A549 treated with ZK216348 at 1 μM for 4 hours (cell line): ENCODE measurements at places on chromosomes 3 and 15. TPM values are rescaled to one million over a fixed set of nuclear protein-coding genes. Genes with fewer than 3 reads are reported as not detected.

Gene ALS2CL
- total RNA-seq, result 7.2 to 9.5 TPM (median 9.0 TPM) in 5 replicates

Gene ASB14
- total RNA-seq, result not detected in 5 replicates

Gene CIB2
- total RNA-seq, result 21.1 to 31.7 TPM (median 27.4 TPM) in 5 replicates

Gene CD200R1
- total RNA-seq, result 0.06 to 0.07 TPM in 2 of 5 replicates, not detected in the others

Gene ALCAM
- 53.8 to 90.1 TPM (median 87.7 TPM) in 5 replicates for total RNA-seq

Gene LRRC49
- total RNA-seq, result 4.2 to 8.3 TPM (median 4.7 TPM) in 5 replicates

Gene KCNMB2
- total RNA-seq, result not detected in 5 replicates

Gene ARGFX
- not detected in 5 replicates for total RNA-seq

Gene DCBLD2
- total RNA-seq, result 163 to 301 TPM (median 279 TPM) in 5 replicates

Gene GLDN
- total RNA-seq, result not detected in 5 replicates

Gene NCKIPSD
- 4.9 to 11.4 TPM (median 9.2 TPM) in 5 replicates for total RNA-seq

Gene ACKR2
- total RNA-seq, result 0.18 to 0.23 TPM in 2 of 5 replicates, not detected in the others

Gene CDHR4
- total RNA-seq, result 0.13 to 0.35 TPM (median 0.23 TPM) in 5 replicates

Gene PLAAT1
- 0.18 TPM in 1 of 5 replicates, not detected in the others for total RNA-seq

Gene ISL2
- total RNA-seq, result 1.8 to 4.7 TPM (median 4.0 TPM) in 5 replicates

Gene TNFAIP8L3
- total RNA-seq, result 13.1 to 22.4 TPM (median 16.4 TPM) in 5 replicates

Gene PRKCD
- total RNA-seq, result 24.2 to 39.1 TPM (median 34.7 TPM) in 5 replicates

Gene SLC9C1
- total RNA-seq, result not detected in 5 replicates

Gene CD276
- 57.8 to 88.3 TPM (median 76.9 TPM) in 5 replicates for total RNA-seq

Gene PROS1
- total RNA-seq, result 6.8 to 13.9 TPM (median 11.6 TPM) in 5 replicates

Gene GOLGA8G
- not detected in 5 replicates for total RNA-seq

Gene CELF6
- 0.07 to 0.25 TPM (median 0.15 TPM) in 5 replicates for total RNA-seq

Gene GUCA1C
- total RNA-seq, result not detected in 5 replicates

Gene FRMD4B
- total RNA-seq, result 0.56 to 1.3 TPM (median 0.78 TPM) in 5 replicates

Gene AVEN
- 22.9 to 27.2 TPM (median 25.7 TPM) in 5 replicates for total RNA-seq

Gene DNAH12
- 0.08 to 0.21 TPM (median 0.15 TPM) in 3 of 5 replicates, not detected in the others for total RNA-seq

Gene GATA2
- total RNA-seq, result 3.5 to 5.0 TPM (median 4.8 TPM) in 5 replicates

Gene CCDC191
- 1.4 to 3.7 TPM (median 1.9 TPM) in 5 replicates for total RNA-seq

Gene TTLL13
- total RNA-seq, result 0.11 to 0.43 TPM (median 0.16 TPM) in 4 of 5 replicates, not detected in the other

Gene SERPINI2
- not detected in 5 replicates for total RNA-seq

Gene POLR2M
- 30.0 to 68.7 TPM (median 58.6 TPM) in 5 replicates for total RNA-seq
